NT2/D1 (cell line): ENCODE measurements at places on chromosomes 1 and 21.

DNA sequence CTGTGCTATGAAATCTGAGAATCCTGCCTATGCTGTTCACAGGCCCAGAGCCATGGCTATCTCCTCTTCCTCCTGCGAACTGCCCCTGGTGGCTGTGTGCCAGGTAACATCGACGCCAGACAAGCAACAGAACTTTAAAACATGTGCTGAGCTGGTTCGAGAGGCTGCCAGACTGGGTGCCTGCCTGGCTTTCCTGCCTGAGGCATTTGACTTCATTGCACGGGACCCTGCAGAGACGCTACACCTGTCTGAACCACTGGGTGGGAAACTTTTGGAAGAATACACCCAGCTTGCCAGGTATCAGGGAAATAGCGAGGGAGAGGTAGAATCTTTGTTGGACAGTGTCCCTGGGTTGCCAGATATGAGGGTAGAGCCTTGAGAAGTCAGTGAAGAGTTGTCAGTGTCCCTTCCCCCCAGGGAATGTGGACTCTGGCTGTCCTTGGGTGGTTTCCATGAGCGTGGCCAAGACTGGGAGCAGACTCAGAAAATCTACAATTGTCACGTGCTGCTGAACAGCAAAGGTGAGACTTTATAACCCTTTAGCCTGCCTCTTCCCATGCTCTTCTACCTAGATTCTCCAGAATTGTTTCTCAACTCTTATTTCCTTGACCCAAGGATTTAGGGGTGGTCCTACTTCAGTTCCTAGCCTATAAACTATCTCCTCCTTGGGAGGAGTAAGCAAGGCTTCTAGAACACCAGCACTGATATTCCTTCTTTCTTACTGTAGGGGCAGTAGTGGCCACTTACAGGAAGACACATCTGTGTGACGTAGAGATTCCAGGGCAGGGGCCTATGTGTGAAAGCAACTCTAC, 1.4 kb downstream of the NIT1 start:
- DNase-seq, result no peak

DNA sequence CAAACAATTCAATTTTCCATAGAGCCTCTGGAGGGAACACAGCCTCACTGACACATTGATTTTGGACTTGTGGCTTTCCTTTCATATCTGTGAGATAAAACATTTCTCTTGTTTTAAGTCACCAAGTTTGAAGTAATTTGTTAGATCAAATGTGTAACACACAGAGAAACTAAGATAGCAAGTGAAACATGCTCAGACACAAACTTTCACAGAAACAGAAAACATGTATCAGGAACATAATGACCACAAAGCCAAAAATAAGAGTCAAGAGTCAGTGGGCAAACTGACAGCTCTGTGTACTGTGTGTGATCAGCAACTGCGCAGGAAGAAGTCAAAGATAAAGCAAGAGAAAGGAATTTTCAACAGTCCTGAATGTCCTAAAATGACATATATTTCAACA, 1237.5 kb downstream of the AMY1C start:
- DNase-seq, result no peak

DNA sequence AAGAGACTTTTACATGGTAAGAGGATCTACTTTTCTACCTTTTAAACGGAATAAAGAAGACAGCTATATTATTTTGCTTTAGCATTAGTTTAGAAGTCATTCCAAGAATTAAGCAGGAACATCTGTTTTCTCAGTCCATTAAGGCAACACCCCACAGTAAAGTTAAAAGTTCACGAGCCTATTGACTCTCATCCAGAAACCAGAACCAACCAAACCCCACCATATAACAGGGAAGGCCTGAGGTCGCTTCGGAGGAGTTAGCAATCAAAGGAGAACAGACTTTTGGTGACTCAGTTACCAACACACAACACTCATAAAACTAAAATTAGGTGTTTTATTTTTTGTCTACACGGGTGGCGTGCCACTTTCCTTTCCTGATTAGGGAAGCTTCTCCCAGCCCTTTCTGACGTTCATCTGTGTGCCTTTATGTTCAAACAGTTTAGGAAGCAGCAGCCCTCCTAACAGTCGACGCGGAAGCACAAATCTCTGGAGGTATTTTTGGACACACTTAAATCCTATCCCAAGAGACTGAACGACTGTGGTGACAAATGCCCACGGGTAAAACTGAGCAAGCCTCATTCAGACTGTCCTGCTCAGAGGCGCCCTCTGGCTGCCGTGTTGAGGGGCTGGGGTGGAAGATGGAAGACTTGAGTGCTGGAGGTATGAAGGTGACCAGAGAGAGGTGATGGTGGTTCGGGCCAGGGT, 8.6 kb upstream of the PLA2G2C start:
- DNase-seq, result no peak

- DNase-seq, result no peak
Measured at GRCh38 chr1:24903955-24904730, 25.9 kb downstream of the RUNX3 start.
